ENCODE measurements at places on chromosomes 1 and 21. TPM values are rescaled to one million over a fixed set of nuclear protein-coding genes. Genes with fewer than 3 reads are reported as not detected.

DNA sequence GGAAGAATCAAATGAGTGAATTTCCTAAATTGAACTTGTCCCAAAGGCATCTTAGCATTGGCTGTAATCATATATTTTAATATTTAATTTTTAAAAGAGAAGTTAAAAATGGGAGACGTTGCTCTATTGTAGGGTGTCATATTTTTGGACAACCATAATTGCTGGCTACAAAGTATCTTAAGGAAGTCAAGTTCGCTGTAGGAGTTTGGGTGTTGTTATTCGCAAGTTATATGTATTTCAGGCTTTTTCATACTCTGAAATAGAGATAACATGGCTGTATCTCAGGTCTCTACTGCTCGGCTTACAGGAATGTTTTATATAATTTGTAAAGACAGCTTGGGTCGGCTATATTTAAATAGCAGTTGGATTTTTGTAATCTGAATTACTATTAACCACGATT, 852 bp downstream of the TMEM50A start:
- no peak for DNase-seq

DNA sequence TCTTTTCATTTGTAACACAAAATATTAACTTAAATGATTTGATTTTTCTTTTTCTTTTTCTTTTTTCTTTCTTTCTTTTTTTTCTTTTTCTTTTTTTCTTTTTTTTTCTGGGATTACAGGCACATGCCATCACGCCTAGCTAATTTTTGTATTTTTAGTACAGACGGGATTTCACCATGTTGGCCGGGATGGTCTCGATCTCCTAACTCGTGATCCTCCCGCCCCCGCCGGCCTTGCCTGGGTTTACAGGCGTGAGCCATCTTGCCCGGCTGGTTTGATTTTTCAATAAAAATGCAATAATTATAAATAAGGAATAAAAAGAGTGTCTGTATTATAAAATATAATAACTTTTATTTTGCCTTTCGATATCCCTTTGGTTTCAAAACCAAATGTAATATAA, 146.7 kb upstream of the RGS18 start:
- no peak for DNase-seq

DNA sequence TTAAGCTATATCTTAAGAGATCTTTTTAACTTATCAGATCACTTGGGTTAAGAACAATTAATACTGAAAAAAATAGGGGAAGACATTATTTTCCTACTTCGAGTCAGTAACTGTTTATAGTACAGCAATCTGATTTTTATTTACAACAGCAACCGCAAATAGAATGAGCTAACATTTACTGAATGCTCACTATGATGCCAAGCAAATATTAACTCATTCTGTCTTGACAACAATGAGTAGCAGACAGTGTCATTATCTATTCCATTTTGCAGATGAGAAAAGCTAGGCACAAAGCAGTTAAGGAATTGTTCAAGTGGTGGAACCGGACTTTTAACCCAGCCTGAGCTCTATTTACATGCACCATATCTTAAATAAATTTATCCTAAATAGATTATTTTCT, 273.7 kb downstream of the NTNG1 start:
- DNase-seq: no peak

GRCh38 chr1:117512728-117513321, 93.0 kb upstream of the TENT5C start:
- no peak for DNase-seq

- no peak for DNase-seq
Measured at GRCh38 chr1:44500181-44501046, 95.4 kb downstream of the RNF220 start.

GRCh38 chr1:107443860-107444259, 303.0 kb downstream of the NTNG1 start:
- DNase-seq: no peak

GRCh38 chr1:11649237-11649623, 5.0 kb downstream of the FBXO2 start:
- no peak for DNase-seq

DNA sequence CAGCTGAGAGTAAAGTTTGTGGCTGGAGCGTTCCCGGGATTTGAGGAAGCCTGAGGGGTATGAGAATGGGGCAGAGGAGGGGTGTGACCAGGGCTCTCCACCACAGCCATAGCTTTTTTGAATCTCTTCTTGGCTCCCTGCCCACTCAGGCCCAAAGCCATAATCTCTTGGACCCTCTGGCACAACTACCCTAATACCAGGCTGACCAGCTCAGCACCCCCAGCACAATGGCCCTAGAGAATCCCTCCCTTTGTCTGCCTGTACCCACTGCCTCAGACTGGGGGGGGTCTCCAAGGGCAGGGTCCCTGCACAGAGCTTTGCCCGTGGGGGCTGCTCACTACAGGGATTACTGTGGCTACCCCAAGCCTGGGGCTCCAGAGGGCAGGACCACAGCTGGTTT, 7.5 kb downstream of the DENND4B start:
- DNase-seq: no peak

DNA sequence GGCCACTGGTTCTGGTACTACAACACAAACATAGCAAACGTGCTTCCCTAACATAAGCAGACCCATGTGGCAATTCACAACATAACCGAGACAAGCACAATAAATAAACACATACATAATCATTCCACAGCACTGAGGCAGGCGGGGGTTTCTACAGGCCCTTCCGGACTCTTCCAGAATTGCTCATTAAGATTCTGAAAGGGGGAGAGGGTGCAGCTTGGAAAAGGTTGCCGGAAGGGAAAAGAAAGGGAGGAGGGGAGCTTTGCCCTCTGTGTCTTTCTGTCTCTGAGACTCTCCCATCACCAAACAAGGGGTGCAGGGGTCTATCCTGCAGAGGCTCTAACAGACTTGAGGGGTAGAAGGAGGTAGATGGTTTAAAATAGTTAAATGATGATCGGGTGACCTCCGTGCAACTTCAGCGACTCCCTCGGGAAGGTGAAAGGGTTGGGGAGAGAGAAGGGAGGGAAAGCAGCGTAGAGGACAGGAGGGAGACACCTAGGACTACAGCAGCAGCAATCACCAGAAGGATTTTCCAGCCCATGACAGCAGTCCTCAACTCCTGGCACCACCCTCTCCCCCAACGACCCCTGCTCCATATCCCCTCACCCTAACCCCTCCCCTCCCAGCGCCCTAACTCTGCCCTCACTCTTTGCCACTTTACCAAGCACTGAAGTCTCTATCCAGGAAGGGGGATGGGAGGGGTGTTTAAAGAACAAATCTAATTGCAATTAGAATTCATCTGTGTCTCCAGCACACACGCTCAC, 365.5 kb upstream of the ESRRG start:
- no peak for DNase-seq

GRCh38 chr1:38940339-38941047, 1.1 kb downstream of the RHBDL2 start:
- no peak for DNase-seq

GRCh38 chr1:111202366-111202706, 1.9 kb upstream of the DENND2D start:
- DNase-seq: no peak

DNA sequence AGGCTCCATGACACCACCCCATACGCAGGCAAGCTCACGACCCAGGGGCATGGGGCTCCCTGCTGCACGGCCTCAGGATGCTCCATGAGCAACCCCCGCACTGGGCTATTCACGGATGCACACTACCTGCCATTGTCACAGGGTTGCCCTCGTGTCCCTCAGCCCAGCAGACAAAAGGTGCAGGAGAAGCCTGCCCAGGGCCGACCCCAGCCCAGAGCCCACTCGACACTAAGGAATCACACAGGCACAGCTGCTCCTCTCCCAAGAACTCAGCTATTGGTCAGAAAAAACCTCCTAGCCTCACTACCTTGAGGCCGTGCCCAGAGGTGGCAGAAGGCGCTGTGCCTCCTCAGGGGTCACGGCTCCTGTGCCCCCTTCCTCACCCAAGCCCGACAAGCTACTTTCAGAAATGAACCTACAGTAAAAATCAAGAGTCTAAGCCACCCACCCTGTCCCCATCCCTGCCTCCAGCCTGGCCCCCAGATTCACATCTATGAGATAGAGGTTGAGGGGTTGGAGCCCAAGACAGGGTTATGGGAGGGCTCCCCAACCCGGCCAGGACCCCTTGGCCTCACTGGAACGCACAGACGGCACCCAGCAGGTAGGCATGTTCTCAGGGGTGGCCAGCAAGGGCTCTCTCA, 6.4 kb upstream of the SPATC1L start:
- DNase-seq: peak; percentile 78

- no peak for DNase-seq
Measured at GRCh38 chr1:34750610-34751009, 4.2 kb upstream of the GJB5 start.

DNA sequence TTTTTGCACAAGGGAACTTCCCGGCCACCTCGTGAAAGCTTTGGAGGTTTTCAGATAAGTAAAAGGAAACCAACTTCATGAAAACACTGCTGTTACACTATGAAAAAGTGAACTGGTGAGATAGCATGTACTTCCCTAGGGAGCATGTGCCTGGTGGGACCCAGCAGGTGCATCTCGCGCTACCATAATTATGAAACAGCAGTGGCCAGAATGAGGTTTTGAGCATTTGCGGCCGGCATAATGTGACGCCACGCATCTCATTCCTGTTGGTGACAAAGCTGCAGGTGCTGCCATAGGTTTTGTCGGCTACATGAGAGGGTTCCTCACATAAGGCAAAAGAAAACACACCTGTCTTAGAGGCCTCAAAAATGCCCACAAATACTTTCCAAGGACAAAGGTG, 1.7 kb downstream of the KRTAP10-3 start:
- no peak for DNase-seq

GRCh38 chr21:44354775-44355771, 1.7 kb downstream of the TRPM2 start:
- DNase-seq: no peak

GRCh38 chr1:156612666-156613065, 6.5 kb upstream of the HAPLN2 start:
- DNase-seq: no peak

- no peak for DNase-seq
Measured at GRCh38 chr1:37274938-37275631, 199.3 kb upstream of the ZC3H12A start.

DNA sequence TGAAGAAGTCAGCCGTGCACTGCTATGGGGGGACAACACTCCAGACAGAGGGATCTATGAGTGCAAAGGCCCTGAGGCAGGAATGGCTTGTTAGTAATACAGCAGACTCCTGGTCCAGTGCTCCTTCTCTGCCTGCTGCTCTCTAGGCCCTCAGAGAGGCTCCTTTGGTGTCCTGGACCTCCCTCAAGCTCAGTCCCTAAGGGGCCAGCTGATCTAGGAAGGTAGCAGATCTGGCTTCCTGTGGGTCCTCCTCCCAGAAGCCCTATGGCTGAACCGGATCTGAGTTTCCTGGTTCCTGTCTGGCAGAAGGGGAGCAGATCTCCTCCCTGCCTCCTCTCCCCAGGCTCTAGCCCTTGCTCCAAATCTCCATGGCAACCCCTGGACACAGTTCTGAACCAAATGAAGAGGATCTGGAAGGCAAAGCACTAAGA, at the start of gene LDLRAD2:
Gene LDLRAD2 (plus strand): TSS at position 391 of the 431 bp plus-strand sequence. CDS start 187 bp downstream, outside the sequence.
- no peak for DNase-seq

GRCh38 chr1:183093786-183094298, 70.6 kb downstream of the LAMC1 start:
- no peak for DNase-seq

GRCh38 chr1:101136739-101137138, 100.1 kb upstream of the S1PR1 start:
- no peak for DNase-seq

GRCh38 chr1:165826565-165827267, 698 bp upstream of the UCK2 start:
- no peak for DNase-seq

GRCh38 chr1:174902531-174903099, 97.1 kb upstream of the CACYBP start:
- no peak for DNase-seq

- no peak for DNase-seq
Measured at GRCh38 chr1:233379869-233380438, 52.4 kb downstream of the MAP3K21 start.

DNA sequence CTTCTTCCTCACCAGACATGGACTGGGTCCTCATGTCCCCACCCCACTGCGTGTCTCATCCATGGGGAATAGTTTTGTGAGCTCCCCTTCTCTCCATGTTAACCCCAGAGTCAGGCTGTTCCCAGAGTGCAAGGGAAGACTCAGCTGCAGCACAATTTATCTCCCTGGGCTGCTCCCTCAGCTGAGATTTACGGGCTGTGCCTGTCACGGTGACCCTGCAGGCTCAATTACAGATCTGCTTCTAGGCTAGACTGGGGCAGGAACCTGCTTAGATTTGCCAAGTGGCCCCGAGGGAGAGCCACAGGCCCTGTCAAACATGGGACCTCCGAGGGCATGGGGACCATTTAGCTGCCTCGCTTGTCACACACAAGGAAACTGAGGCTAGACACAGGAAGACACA, 37.8 kb downstream of the CDCP2 start:
- DNase-seq: no peak

DNA sequence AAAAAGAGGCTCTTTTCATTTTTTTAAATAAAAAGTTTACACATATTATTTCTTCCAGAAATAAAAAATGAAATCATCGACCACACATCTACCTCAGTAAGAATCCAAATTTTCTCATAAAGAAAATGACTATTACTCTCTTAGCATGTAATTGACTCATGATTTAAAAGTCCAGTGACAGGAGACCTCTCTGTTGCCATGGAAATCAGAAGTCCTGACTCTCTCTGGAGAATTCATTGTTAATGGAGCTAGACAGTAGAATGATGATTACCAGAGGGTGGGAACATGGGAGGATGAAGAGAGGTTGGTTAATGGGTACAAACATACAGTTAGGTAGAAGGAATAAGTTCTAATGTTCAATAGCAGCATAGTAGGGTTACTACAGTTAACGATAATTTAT, 5.0 kb upstream of the CLCA4 start:
- no peak for DNase-seq

The SYCP1 gene
- total RNA-seq: not detected

The TAL1 gene
- total RNA-seq: not detected

The CHI3L2 gene
- not detected for total RNA-seq

The RNU11 gene
- total RNA-seq: not detected

The LDLRAD1 gene
- not detected for total RNA-seq

The E2F2 gene
- total RNA-seq: 1.3 TPM

The SSR2 gene
- 283 TPM for total RNA-seq

The KIF17 gene
- 0.11 TPM for total RNA-seq

The NR1I3 gene
- not detected for total RNA-seq

The MFSD2A gene
- 0.60 TPM for total RNA-seq

The HMGN2 gene
- total RNA-seq: 295 TPM

The PCP4 gene
- not detected for total RNA-seq

Data from osteocyte (in vitro differentiated cells).